ENCODE measurements at places on chromosomes 4 and X.

DNA sequence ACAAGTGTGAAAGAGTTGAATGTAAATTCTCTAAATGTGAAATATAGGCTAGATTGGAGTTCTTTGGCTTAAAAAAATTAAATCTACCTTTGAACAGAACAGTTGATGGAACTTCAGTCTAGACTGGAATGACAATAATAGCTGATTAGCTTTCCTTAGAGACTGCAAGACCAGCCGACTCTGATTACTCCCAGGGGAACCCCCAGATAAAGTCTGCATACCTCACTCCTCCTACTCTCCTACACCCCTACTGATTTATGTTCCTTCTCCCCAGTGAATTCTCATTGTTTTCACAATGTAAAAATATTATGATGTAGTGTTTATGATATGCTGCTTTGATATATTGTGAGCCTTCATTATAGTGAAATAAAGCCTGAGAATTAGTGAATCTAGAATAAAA is 241.3 kb downstream of the CFAP299 start:
- DNase-seq, result no peak

DNA sequence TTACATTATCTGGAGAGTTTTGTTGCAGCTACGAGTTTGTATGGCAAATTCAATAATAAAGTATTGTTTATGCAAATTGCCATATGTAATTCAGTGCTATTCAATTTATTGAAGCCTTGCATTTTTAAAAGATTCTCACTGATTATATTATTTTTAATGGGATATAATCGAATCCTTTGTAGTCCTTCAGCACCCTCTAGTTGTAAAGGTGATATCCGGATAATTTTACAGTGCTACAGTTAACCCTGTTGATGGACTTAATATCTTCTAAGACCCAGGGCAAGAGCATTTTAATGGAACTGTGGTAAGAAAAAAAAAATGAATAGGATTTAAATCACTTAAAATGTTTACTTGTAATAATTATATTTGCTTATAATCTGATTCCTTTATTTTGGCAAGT is 48.5 kb upstream of the GRIA2 start:
- DNase-seq, result no peak

DNA sequence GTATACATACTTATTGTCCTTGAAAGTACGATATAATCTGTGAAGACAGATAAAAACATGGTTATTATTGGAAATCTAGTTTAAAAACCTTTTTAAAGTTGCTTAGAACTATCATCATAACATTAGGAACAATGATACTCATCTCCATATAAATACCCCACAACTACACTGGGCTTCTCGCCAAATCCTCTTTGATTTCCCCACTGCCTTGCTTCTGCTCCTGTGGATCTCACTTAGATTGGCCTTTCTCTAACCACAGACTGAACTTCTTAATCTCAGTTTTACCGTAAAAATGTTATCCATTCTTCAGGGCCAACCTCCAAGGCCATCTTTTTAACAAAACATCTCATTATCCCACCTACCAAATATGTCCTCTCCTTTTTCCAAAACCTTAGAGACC is 77.6 kb downstream of the PRKG2 start:
- no peak for DNase-seq

- DNase-seq, result no peak
Observed at GRCh38 chrX:152450076-152450475, 1.0 kb downstream of the GABRA3 start.

DNA sequence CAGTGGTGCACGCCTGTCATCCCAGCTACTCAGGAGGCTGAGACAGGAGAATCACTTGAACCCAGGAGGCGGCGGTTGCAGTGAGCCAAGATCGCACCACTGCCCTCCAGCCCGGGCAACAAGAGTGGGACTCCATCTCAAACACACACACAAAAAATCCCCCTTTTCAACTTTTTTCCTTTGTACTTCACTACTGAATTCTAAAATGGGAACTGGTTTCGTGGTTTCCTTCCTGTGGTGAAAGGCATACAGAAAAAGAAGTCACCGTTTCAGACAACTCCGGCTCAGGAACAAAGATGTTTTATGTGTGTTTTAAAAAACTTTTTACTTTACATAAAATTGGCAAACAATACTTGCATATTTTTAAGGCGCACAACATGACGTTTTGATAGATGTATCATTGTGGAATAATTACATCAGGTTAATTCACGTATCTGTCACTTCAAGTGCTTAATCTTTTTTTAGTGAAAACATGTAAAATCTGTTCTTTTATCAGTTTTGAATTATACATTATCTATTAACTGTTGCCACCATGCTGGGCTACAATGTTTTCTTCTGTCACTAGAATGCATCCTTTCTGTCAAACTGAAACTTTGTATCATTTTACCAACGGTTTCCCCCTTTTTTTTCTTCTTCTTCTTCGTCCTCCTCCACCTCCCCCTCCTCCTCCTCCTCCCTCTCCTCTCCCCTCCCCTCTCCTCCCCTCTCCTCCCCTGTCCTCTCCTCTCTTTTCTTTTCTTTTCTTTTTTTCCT is 186.0 kb downstream of the CRLF2 start:
- no peak for DNase-seq

DNA sequence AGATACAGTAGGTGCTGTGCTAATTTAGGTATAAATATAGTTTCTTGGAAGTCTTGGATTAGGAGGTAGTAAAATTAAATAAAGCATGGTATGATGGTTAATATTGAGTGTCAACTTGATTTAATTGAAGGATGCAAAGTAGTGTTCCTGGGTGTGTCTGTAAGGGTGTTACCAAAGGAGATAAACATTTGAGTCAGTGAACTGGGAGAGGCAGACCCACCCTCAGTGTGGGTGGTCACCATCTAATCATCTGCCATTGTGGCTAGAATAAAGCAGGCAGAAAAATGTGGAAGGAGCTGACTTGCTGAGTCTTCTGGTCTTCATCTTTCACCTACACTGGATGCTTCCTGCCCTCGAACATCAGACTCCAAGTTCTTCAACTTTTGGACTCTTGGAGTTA is 153.7 kb upstream of the GK2 start:
- DNase-seq, result no peak

DNA sequence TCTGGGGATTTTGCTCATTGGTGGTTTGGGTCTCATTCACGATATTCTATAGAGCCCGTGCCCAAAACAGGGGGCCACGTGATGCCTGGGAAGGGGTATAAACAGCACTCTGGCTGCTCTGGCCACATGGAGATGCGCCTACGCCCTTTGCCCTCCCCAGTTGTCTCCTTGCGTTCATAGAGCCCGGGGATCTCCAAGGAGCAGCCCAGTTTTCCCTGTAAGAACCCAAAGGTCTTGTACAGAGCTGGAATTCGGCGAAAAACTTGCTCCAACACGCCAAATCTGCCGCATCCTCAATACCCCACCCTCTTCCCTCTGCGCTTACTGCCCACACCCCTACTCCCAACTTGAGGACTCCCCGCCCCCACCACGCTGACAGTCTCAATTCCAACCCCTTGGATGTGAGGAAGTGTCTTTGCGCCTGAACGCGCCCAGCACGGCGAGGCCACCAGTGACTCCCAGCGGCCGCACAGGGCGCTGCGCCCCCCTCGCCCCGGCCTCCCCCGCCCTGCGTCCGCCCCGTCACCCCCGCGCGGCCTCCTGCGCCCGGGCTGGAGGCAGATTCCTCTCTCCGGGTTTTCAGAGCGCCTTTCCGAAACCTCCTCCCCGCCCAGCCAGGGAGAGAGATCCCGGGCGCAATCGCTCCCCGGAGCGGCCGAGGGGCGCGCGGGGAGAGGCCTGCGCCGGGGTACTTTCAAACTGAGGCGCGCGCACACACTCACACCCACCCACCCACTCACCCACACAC is at the start of gene NHS:
Gene NHS (plus strand): TSS at position 582 of the 748 bp plus-strand sequence. CDS start 558 bp downstream, outside the sequence.
- no peak for DNase-seq

- DNase-seq, result no peak
Observed at GRCh38 chr4:180512801-180513475, 1730.3 kb upstream of the TENM3 start.

DNA sequence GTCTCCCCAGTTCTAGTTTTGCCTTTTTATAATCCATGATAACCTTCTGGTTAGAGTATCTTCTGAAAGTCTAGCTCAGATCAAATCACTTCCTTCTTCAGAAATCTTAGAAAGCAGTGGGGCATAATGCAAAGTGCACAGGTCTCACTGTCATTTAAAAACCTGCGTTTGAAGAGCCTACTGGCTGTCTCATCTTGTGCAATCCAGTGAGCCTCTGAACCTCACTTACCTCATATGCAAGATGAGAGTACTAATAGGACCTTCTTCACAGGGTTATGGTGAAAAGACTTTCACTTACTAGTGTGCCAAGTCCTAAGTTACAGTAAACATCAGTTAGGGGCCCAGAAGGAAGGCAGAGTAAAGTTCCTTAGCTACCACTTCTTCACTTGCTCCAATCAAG is 131.4 kb downstream of the ENOX2 start:
- no peak for DNase-seq

DNA sequence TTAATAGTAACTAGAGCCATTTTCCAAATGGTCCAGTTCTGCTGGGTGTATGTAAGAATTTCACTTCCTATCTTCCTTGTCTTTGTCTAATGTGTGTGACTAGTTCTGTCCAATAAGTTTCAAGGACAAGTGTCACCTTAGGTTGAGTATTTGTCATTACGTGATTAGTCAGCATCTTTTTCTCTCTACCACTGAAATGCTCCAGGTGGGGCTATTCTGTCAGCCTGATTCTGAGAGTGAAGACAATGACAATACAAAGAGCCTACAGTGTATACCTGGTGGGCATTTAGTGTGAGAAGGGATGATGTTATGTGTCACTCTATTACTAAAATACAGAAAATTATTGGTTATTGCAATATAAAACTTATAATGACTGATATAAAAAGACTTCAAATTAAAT is 876.3 kb downstream of the C4orf33 start:
- no peak for DNase-seq

DNA sequence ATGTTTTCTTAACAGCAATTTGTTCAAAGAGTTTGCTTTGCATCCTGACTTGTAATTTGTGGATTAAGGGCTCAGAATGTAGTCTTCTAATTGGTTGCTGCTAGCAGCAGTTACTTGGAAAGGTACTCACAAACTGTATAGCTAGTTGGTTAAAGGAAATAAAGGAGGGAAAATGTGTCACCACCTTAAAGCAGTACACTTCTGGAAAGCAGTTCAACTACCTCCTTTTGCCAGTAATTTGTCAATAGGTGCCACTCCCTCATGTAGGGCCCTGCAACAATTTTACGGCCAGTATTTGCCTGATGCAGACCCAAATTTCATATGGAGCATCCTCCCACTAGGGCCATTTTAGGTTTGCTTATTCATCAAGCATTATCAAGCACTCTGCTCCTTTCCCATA is 20.8 kb downstream of the AMOT start:
- DNase-seq, result no peak

DNA sequence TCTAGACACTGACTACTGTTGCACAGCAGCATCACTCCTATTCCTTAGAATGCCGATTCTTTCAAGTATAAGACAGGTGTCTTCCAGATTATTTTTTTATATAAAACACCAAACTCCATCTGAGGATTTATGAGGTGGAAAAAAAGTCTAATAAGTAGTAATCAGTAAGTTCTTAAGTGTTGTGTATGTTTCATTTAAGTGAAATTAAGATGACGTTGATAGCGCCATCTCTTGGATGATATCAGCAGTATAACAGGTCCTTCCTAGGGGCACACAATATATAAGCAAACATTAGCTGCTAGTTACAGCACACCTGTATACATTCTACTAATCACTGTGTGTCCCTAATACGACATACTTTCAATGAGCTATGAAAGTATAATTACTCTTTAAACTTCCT is 99.6 kb upstream of the STS start:
- no peak for DNase-seq

DNA sequence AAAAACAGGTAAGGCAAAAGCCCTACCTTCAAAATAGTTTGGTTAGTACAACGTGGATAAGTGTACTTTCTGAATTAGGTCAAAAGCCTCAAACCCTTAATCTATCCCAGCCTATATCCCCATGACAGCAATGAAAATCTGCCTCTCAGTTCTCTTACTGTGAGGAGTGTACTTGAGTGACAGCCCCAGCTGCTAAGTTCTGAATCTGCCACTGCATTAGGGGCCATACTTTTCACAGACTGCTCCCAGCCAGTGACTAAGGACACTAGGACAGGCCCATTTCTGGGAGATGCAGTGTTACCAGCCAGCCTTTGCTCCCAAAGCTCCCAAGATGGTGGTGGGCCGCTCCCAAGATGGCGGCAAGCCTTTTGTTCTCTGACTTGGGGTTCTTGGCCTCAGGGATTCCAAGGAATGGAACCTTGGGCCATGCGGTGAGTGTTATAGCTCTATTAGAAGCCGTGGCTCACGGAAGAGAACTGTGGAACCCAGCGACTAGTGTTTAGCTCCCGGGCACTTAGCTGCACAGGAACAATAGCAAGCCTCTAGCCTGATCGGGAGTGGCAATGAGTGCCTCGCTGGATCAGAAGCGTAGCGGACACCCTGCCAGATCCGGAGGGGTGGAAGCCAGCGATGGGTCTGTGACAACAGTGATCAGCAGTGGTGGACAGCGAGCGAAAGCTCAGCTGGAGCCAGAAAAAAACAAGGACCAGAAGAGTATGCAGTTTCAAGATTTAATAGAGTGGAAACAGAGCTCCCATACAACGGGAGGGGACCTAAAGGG is 175.6 kb upstream of the NRK start:
- DNase-seq, result no peak

DNA sequence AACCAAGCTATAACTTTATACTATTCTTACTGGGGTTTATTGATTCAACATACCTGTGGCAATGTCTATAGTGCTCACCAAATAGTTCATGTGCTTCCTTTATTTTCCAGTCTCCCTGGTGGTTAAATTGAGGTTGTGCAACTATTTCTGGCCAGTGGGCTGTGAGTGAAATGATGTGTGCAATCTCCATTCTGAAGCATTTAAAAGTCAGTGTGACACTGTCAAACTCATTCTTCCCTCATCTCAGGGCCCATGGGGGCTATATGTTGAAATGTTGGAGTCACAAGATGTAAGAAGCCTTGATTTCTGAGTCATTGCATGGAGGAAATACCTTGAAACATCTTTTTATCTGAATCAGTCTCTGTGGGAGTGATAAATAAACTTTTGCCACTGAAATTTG is 414.3 kb upstream of the RPS6KA3 start:
- DNase-seq, result no peak

GRCh38 chr4:134740290-134740689 is 538.7 kb upstream of the PABPC4L start:
- no peak for DNase-seq
